ENCODE measurements at places on chromosomes 1 and 21.

GRCh38 chr1:16978567-16979474 lies 1.6 kb downstream of the MFAP2 start:
- DNase-seq, result no peak

DNA sequence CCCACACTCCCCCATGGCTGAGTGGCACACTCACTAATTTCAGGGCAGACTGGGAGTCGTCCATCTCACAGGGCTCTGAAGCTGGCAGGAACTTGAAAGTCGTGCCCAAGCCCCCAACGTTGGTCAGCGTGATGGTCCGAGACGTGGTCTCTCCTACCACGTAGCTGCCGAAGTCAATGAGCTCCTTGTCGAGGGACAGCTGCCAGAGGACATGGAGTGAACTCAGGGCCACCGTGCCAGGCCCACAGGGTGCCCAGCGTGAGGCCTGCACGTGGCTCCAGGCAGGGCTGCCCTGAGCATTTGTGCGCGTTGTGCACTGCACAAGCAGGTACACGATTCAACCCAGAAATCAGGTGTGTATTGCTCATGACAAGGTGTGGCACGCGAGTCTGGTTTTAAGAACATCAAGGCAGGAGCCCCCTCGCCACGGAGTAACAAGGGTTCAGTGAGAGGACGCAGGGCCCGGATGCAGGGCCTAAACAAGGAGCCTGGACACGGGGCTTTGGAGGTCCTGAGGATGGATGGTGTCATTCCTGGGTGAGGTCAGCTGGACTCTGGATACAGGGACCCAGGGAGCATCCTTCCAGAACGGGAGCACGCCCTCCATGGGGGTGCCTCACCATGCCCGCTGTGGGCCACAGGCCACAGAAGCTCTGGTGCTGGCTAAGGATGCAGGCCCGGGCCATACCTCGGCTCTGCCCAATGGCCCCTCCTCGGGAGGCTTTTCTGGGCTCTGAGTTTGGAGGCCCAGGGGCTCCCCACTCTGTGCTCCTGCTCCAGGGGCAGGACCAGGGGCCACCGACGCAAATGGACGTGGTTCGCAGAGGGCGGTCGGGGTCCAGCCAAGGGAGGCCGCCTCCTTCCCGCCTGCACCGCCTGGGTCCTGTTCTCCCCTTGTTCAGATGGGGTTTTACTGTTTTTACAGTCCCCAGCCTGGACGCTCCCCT lies 37.8 kb upstream of the TMEM52 start:
- DNase-seq, result no peak

DNA sequence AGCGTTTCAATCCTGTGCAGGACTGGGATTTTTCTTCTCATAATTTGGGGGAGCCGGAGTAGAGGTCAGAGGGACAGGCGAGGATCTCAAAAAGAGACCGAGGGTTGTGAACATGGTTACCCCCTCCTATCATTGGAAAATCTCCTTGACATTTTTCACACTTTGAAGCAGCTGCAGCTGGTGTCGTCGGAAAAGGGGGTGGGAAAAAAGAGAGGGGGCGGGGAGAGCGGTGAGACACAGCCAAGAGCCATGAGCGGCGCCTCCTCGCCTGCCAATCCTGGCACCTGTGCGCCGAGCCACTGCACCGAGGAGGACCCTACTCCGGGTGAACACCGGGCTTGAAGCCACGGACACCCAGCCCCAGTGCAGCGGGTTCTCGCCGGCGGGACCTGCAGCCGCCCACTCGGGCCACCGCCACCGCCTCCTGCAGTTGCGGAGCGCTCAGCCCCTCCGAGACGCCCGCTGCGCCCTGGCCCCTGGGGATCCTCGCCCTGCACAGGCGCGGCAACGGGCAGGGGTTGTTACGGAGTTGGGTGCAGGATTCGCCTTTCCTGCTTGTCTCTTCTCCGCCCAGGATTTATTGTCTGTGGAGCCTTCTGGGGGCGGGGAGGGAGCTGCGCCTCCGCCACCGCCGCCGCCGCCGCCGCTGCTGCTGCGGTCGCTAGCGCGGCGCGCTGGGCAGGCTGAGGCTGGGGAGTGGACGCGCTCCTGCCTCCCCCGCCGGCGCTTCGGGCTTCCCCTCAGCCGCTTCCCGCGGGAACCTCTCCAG lies at the start of gene LRRC7:
Gene LRRC7 (plus strand): TSS at position 271 of the 769 bp plus-strand sequence. CDS start 718 bp downstream, outside the sequence.
- peak; percentile 44 for DNase-seq

- peak; percentile 69 for DNase-seq
Observed at GRCh38 chr1:81032973-81033425, 767.7 kb upstream of the ADGRL2 start.

GRCh38 chr1:53062708-53063591 lies 937 bp downstream of the PODN start:
- DNase-seq, result no peak

GRCh38 chr21:26185446-26185845 lies 14.9 kb upstream of the APP start:
- no peak for DNase-seq

- DNase-seq, result no peak
Observed at GRCh38 chr1:173554089-173554488, 48.8 kb downstream of the SLC9C2 start.

DNA sequence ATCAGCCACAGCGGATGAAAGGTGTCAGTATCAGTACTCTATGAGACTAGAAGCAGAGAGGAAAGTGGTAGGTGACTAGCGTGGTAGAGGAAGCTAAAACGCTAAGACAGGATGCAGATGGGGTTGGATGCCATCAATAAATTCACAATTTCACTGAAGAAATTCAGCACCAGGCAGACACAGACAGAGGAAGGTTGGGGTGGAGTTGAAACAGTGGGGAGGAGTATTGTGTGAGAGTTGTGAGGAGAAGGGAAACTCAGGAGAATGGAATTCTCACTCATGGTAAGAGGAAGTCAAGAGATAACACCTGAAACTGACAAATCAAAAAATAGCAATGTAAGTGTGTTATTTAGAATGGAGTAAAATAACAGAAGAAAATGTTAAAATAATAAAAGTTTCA lies 208.5 kb upstream of the DAB1 start:
- DNase-seq, result no peak

DNA sequence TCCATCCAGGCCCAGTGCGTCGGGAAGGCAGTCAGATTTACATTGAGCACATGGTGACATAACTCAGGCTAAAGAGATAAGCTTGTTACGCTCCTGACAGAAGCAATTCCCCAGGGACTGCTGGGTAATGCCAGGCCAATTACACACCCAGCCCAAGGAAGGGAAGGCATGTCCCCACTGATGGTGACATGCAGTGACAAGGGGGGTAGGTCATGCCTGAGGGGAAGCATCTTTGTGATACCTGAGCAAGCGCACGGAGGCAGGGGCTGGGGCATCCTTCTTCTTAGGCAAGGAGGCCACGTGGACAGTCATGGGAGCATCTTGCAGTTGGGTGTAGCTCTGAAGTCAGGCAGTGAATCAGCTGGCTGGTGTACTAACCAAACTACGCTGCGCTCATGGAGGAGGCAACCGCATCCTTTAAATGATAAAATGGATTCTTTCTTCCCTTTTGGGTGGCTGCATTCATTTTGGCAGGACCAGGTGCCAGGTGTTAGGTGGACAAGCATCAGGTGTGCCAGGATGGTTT lies 39.6 kb upstream of the GRIK3 start:
- DNase-seq, result no peak

GRCh38 chr1:204127597-204128242 lies 24.1 kb downstream of the ETNK2 start:
- DNase-seq, result peak; percentile 83

GRCh38 chr1:171427852-171428471 lies 57.4 kb upstream of the PRRC2C start:
- no peak for DNase-seq

DNA sequence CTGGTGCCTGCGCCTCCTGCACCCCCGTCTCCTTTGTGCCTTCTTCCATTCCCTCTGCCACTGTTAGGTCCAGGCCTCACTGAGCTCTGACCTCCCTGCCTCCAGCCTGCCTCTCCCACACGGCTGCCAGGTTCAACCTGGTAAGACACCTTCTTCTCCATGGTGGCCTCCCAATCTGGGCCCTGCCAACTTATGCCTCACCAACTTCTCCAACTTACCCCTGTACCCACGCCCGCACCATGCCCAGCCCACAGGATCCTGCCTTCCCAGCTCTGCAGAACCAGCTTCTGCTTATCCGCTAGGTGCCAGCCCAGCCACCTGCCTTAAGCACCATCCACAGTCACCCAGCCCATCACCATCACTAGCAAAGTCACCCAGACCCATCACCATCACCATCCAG lies 37.2 kb downstream of the PDE9A start:
- DNase-seq, result no peak

GRCh38 chr21:38922474-38923235 lies 116.9 kb downstream of the ETS2 start:
- no peak for DNase-seq

DNA sequence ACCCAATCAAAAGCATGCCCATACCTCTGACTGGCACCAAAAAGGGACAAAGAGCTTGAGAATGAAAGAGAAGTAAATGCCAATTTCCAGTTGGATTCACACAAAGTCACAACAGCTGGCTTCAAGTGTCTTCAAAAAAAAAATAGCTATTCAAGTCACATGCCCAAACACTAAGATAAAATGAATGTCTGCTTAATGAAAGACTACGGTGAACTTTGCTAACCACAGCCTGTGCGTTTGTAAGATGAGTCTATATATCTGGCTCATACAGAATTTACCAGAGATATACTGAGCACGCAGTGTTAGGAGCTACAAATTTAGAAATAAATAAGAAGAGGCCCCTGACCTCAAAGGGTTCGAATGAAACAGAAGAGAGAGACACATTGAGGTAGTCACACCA lies 73.2 kb downstream of the DAB1 start:
- DNase-seq, result no peak

DNA sequence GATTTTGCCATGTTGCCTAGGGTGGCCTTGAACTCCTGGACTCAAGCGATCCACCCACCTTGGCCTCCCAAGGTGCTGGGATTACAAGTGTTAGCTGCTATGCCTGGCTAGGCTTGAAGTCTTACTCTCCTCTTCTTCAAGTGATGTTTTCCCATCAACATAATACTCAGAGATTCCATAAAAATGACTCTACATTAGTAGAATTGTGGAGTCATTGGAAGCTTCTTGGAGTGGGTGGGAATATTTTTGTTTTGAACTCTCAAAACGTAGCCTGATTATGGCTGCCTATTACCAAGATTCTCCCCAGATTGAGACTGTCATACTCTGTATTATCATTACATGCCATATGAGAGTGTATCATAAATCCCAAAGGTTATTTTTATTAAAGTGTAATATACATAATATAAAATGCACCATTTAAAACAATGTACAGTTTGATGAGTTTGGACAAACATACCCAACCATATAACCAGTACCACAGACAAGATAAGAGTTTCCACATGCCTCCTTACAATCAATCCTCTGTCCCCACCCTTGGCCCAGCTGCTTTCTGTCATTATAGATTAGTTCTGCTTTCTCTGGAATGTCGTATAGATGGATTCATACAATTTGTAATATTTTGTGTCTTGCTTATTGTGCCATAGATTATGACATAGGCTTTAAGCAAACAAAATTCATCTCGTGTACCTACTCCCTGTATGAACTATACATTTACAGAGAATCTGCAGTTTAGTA lies 8.0 kb upstream of the DNM3 start:
- no peak for DNase-seq

- DNase-seq, result peak; percentile 85
Observed at GRCh38 chr1:2044510-2045319, 5.5 kb upstream of the PRKCZ start.

DNA sequence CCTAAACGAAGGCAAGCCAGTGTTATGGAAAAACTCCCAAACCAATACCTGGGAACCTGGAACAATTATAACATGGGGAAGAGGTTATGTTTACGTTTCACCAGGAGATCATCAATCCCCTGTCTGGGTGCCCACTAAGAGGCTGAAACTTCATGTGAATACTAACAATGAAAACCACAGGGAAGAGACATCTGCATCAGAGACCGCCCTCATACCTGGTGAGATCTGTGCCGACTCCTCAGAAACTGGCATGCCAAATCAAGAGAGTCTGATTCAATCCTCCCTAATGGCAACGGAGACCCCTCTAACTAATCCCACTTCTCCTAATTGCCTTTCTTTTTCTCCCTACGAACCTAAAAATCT lies 163.2 kb downstream of the IER5 start:
- no peak for DNase-seq

DNA sequence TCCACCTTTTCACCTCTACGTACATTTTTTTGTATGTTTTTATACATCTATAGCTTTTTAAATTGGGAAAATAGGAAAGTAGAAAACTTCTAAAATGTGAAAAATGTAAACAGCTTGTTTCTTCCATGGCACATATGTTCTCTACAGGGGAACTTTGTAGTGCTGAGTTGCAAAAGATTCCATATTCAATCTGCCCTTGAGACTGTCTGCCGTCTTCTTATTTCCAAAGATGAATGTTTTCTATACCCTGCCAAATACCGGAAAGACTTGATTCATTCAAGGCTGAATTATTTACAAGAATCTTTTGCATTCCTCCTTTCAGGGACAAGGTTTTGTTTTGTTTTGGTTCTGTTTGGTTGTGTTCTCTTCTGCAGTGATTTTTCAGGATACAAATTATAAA lies 1334.5 kb upstream of the ADGRL4 start:
- DNase-seq, result no peak

DNA sequence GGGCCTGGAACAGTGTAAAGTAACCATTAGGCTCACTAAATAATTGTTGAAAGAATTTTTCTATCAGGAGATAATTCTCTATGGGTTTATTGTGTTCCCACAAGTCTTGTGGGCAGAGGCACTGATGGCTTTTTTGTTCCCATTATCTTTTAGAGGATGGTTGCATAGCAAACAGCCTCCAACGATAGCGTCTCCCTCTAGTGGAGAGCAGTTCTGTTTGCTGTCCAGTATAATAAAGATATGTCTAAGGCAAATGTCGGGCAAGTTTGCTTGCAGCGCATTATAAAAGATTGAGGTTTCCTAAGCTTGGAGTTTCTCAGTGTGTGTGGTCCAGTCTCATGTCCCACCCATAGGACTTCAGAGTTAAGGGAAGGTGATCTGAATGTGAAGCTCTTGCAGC lies 1.3 kb upstream of the SLC6A17 start:
- DNase-seq, result peak; percentile 49

- peak; percentile 66 for DNase-seq
Observed at GRCh38 chr1:226308166-226308722, 720 bp downstream of the LIN9 start.

GRCh38 chr1:166597516-166597915 lies 241.8 kb upstream of the POGK start:
- no peak for DNase-seq

DNA sequence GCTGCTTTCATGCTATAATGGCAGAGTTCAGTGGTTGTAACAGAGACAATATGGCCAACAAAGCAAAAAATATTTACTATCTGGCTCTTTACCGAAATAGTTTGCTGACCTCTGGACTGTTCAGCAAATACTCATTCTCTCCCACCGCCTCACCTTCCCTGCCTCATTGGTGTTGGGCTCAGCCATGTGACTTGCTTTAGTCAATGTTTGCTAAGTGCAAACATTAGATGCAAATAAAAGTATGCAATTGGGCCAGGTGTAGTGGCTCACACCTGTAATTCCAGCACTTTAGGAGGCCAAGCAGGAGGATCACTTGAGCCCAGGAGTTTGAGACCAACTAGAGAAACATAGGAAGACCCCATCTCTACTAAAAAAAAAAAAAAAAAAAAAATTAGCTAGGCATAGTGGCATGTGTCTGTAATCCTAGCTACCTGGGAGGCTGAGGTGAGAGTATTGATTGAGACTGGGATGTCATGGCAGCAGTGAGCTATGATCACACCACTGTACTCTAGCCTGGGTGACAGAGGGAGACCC lies 55.1 kb downstream of the RPL5 start:
- no peak for DNase-seq

Measured in HEK293T (cell line).